Effector memory CD8-positive, alpha-beta T cell (primary cell): ENCODE measurements at places on chromosomes 12 and 14.

- no peak for DNase-seq
Observed at GRCh38 chr12:59780605-59781135, 184.8 kb downstream of the SLC16A7 start.

GRCh38 chr12:6635375-6635855 lies 344 bp downstream of the LPAR5 start:
- DNase-seq, result peak; percentile 39

- no peak for DNase-seq
Observed at GRCh38 chr14:64937821-64938193, 4.7 kb downstream of the GPX2 start.

DNA sequence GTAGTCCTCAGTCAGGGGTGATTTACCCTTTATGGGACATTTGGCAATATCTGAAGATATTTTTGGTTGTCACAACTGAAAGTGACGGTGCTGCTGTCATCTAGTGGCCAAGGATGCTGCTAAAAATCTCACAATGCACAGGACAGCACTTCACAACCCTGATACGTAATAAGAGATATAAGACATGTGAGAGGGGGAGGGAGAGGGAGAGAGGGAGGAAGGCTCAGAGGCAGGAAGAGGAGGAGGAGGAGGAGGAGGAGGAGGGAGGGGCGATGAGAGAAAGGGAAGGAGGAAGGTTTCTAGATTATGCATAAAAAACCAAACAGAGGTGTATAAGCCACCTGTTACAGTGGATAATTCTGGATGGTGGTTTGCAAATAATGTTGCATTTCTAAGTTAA lies 14.3 kb downstream of the MYL2 start:
- no peak for DNase-seq

- no peak for DNase-seq
Observed at GRCh38 chr12:114272605-114273004, 133.3 kb downstream of the TBX5 start.

GRCh38 chr12:111361717-111362576 lies 6.9 kb downstream of the PHETA1 start:
- no peak for DNase-seq

DNA sequence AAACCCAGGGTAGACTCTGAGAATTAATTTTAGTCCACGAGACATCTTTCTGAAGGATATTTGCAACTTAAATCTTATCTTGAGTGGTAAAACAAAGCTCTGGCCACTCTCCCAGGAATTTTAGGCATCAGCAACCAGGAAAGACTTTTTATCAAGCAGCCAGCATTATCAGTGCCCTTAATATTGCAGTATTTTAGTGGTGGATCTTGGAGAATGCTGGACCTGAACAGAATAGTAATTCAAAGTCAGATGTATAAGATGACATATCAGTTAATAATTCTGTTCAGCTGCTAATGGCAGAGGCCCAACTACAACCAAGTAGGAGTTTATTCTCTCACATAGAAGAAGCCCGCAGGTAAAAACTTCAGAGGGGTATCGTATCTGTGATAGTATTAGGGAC lies 59.0 kb upstream of the CRY1 start:
- DNase-seq, result no peak

DNA sequence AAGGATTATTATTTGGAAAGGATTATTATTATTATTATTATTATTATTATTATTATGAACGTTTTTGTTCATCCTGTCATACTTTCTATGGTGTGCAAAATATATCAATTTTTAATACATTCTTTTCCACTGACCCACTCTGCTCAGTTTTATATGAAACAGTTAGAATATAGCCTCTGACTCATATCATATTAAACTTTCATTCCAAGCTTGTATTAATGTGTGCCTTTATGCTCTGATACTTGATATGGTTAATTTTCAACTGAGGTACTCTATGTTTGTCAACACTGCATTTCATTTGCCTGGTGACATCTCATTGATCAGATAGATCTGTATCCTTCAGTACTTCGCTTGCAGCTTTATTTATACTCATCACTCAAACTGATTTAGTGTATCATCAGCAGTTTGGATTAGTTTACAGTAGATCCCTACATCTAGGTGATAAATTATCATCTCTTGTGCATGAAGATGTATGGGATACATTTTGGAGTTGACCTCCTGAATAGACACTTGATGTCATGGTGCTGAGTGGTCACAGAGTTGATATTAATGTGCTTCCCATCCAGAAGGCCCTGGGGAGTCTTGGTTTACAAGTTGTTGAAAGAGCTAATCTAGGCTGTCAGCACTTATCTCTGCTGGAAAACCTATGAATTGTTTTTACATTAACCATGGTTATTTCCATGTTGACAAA lies 271.8 kb downstream of the TRHDE start:
- DNase-seq, result no peak

- DNase-seq, result no peak
Observed at GRCh38 chr12:43812057-43812456, 5.9 kb upstream of the TWF1 start.

DNA sequence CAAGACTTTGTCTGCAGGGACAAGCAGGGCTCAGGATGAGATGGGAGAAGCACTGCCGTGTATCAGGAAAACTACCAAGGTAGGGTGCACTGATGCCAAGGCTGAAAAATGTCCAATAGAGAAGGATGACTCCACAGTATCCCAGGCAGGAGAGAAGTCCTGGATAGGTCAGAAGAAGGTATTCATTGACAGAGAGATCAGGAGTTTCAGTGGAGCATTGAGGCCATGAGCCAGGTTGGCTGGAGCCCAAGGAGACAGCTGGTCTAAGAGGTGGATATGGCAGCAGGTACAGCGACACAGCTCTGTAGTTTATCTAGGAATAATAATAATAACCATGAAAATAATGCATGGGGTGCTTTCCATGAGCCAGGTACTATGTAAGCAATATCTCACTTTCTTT lies 180.9 kb downstream of the EXOC5 start:
- no peak for DNase-seq

DNA sequence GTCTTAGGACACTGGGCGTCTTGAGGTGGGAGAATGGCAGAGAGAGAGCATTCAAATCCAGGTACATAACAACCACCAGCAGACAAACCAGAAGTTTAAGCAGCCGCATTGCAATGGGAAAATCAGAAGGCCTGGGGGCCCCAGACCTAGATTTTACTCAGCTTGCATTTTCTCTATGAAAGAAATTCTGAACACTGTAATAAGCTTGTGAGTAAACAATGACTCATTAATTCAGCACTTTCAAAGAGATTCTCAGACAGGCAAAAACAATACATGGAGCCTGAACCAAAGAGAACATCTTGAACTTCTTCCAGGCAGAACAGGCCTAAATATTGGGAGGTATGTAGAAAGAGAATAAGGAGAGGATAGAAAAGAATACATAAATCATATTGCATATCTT lies 69.8 kb upstream of the IFNG-AS1 start:
- no peak for DNase-seq

- no peak for DNase-seq
Observed at GRCh38 chr14:56949828-56950227, 139.5 kb upstream of the OTX2 start.

GRCh38 chr12:117472983-117473382 lies 111.6 kb upstream of the NOS1 start:
- DNase-seq, result no peak

DNA sequence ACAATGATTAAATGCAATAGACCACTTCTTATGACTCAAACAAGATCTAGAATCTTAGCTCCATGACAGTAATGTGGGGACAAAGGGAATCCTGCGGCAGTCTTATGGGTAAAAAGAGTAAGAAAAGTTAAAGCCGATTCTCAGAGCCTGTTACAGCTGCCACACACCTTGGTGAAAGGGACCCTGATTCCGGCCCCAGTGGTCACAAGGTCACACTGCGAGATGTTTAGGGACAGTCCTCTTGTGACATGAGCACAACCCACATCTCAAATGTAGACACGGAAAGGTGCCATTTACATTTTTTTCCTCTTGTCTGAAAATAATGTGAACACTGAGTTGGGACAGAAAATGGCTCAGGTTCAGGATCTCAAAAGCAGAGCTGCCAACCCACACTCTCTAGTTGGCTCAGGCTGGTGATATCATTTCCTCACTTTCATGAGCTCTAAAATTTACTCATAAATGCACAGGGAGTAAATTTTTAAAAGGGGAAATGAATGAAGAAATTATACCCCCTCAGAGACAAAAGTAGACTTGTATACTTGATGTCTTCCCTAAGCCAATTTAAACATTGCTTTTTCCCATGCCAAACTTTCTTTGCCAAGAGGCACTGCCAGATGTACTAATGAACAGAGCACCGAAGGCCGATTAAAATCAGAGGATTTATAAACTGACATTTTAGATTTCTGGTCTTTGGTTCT lies 113.1 kb upstream of the OVCH1 start:
- DNase-seq, result no peak

GRCh38 chr12:95146769-95147168 lies 70.5 kb downstream of the FGD6 start:
- DNase-seq, result no peak

GRCh38 chr12:92020983-92021665 lies 124.5 kb downstream of the BTG1 start:
- DNase-seq, result no peak

DNA sequence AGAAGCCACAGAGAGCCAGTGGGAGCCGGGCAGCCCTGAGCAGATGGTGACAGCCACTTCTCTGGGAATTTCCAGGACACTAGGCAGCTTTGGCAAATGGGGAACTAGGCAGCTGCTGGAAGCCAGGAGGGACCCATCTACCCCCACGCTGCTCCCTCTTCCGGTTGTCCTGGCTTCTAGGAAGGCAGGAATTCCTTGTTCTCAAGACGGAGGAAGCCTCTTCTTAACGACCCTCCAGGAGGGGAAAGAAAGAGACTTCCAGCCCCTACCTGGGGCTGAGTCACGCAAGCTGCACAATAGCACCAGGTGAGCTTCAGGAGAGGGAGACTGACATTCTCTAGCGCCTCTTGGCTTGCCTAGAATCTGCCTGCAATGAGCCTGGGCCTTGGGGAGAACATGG lies 141.5 kb downstream of the ANO2 start:
- DNase-seq, result no peak

GRCh38 chr14:65352964-65353530 lies 59.5 kb upstream of the FUT8 start:
- DNase-seq, result no peak

GRCh38 chr14:97978341-97978740 lies 1181.2 kb downstream of the VRK1 start:
- DNase-seq, result peak; percentile 53

GRCh38 chr14:47507861-47508260 lies 167.5 kb downstream of the MDGA2 start:
- DNase-seq, result no peak

DNA sequence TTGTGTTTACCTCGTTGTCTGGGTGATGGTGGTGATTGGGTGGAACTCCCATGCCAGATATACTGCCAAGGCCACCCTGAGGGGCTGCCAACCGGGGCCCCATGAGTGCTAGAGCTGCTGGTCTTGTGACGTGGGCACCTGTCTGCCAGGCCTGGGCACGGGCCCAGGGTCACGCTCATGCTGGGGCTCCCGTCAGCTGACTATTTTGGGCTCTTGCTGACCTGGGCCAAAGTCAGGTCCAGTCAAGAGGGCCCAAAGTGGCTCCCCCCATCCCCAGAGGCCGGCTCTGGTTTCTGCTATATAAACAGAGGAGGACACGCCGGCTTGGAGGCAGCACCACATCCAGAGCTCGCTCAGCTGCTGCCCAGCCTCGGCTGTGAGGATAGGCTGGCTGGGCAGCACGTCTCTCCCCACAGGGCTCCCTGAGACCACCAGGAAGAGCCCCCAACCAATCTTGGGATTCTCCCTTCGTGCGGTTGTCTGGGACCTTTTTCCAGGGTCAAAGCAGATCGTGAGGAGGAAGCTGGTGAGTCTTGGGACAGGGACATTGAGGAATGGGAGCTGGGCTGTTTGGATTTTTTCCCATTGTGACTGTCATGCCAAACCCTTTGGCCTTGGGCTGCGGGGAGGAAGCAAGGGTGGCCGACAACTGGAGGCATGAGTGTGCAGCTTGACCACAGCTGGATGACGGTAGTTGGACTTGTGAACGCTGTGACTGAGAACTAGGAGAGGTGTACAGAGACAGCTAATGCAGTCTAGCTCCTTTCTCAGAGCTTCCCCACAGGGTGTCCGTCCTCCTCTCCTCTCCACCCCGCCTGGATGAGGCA lies 7.6 kb upstream of the NR4A1 start:
- no peak for DNase-seq

DNA sequence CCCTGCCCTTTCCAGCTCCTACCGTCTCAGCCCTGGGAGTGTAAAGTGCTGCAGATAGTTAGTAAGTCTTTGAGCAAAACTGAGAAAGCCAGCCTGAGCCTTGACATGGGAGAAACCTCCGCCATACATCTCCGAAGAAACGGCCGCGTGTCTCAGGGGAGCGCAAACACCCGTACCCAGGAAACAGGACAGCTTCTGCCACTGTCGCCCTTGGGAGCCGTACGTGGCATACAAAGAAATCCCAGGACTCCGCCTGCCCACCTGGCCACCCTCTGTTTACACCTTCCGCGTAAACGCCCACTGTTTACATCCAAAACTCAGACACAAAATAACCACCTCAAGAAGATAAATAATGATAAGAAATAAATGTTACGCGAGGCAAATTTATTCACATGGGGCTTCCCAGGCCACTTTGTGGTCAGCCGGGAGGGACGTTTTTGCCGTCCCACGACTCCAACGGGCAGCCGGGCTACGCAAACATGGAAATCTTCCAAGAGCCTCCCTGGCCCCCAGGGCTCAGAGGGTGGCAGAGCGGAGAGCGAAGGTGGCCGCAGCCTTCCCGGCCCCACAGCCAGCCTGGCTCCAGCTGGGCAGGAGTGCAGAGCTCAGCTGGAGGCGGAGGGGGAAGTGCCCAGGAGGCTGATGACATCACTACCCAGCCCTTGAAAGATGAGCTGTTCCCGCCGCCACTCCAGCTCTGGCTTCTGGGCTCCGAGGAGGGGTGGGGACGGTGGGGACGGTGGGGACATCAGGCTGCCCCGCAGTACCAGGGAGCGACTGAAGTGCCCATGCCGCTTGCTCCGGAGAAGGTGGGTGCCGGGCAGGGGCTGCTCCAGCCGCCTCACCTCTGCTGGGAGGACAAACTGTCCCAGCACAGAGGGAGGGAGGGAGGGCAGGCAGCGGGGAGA lies at the start of gene BDKRB2:
Gene BDKRB2, plus strand, starts transcription at position 689 of the 908 bp plus-strand sequence. CDS start 32,269 bp downstream, outside the sequence.
- DNase-seq, result no peak

GRCh38 chr12:45309836-45310626 lies 94.1 kb downstream of the ANO6 start:
- no peak for DNase-seq

GRCh38 chr14:101071493-101071906 lies 168.0 kb upstream of the RTL1 start:
- no peak for DNase-seq

DNA sequence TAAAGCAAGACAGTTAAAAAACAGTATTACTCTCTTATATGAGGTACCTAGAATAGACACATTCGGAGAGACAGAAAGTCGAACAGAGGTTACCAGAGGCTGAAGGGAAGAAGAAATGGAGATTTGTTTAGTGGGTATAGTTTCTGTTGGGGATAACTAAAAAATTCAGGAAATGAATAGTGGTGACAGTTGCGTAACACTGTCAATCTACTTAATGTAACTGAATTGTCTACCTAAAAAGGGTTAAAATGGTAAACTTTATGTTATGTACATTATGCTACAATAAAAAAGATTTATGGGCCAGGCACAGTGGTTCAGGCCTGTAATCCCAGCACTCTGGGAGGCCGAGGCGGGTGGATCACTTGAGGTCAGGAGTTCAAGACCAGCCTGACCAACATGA lies 30.6 kb upstream of the SLC6A13 start:
- DNase-seq, result no peak

- no peak for DNase-seq
Observed at GRCh38 chr12:50157259-50157658, 9.9 kb downstream of the CERS5 start.

- DNase-seq, result no peak
Observed at GRCh38 chr14:23153851-23154796, 29.3 kb downstream of the SLC7A8 start.

- DNase-seq, result no peak
Observed at GRCh38 chr12:75727577-75727976, 216.2 kb upstream of the KRR1 start.

- DNase-seq, result no peak
Observed at GRCh38 chr12:101719566-101719965, 19.7 kb downstream of the SYCP3 start.
